ENCODE measurements at places on chromosomes 1 and 21.

GRCh38 chr1:211715971-211716370 is 40.5 kb upstream of the NEK2 start:
- DNase-seq, result no peak

DNA sequence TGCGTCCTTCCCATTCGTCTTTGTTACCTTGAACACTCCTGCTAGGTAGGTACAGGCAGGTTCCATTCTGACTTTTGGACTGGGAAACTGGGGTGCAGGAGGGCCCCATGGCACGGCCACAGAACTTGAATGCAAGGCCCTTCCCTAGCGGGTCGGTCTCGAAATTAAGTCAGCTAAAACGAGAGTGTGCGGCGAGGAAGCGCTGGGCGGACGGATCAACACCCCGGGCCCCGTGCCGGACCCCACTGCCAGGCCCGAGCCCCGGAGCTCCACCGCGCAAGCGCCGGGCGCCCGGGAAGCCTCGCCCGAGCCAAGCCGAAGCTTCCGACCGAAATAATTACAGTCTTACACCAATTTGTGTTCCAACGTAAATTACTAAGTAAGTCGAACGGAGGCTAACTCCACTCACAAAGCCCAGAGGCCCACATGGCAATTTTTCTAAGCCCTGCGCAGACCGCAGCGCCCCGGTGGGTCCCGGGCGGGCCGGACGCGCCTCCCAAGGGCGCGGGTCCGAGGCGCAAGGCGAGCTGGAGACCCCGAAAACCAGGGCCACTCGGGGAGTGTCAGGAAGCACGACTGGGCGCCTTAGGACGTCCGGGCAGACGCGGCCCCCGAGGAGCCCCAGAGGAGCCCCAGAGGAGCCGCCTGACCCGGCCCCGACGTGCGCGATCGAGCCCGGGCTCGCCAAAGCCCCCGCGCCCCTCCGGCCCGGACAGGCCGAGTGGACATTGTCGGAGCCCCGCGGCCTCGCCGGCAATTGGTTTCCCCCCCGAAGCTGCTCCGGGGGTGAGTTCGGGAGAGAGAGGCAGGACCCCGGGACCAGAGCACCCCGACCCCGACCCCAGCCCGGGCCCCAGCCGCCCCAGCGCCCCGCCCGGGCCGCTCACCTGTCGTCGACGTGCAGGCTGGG is 624 bp downstream of the RIPK4 start:
- no peak for DNase-seq

GRCh38 chr1:236465959-236466303 is 57.9 kb upstream of the LGALS8 start:
- no peak for DNase-seq

- no peak for DNase-seq
Observed at GRCh38 chr1:9073143-9073542, 3.7 kb upstream of the SLC2A5 start.

DNA sequence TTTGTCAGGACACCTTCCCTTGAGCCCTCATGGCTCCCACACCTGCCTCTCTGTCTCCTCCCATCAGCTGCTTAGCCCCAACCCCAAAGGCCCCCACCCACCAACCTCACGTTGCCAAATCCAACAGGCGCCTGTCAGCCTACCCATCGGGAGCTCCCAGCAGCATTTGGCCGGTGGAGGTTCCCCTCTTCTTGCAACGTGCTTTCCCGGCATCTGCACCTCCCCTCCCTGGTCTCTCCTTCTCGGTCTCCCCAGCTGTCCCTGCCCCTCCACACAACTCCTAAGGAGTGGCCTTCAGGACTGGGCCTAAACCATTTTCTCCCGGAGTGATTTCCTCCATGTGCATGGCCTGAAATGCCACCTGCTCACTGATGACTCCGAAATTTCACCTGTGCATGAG is 71.9 kb downstream of the KLHDC7A start:
- DNase-seq, result no peak

- no peak for DNase-seq
Observed at GRCh38 chr21:35275776-35276175, 226.7 kb upstream of the RUNX1 start.

DNA sequence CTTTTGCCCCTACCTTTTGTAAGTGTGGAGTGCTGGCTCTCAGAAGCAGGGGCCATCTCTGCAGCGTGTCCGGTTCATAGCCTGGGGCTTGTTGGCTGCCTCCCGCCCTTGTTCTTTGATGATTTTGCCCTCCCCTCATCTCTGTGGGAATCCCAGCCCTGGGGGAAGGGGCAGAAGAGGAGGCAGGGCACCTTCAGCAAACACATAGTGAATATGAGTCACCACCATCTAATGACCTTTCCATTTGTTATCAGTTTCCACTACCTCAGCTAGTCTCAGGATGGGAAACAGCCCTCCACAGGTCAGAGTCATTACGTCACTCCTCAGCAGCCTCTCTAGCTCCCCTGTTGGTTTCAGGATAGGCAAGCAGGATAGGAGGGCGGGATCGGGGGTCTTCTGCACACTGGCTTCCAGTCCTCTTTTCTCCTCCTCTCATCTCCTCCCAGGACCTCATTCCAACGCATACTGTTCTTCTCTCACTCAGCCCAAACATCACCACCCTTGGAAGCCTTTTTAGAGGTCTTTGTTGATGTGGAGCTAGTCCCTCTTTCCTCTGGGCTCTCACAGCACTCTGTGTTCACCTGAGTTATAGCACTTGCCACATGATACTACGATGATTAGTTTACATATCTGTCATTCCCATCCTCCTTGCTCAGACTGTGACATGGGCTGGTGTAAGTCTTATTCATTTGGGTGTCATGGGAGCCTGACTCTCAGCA is 15.8 kb downstream of the GADD45A start:
- no peak for DNase-seq

DNA sequence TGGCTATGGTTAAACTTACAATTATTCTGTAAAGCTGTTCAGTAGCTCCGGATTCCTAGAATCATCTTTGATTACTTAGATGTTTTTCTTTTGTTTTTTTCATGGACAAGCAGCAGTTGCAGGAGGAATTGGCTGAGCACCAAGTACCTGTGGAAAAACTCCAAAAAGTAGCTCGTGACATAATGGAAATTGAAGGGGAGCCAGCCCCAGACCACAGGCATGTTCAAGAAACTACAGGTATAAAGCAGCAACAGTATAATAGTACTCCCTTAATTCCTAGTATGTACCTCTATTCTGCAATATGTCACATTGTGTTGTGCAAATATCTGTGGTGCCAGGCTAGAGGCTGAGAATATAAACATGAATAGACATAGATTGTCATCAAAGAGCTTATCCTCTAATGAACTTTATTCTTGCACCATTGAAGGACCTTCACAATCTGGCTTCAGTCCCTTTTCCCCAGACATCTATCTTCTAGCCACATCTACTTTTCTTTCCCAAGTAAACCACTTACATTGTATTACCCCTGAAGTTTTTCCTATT is 132.3 kb upstream of the BMP8A start:
- no peak for DNase-seq

- DNase-seq, result no peak
Observed at GRCh38 chr1:167483790-167484189, 34.5 kb downstream of the CD247 start.

GRCh38 chr1:212794561-212795014 is 2.9 kb downstream of the TATDN3 start:
- no peak for DNase-seq

- no peak for DNase-seq
Observed at GRCh38 chr1:240691501-240691900, 79.5 kb upstream of the GREM2 start.

- no peak for DNase-seq
Observed at GRCh38 chr1:94522304-94522703, 19.3 kb downstream of the F3 start.

- no peak for DNase-seq
Observed at GRCh38 chr1:224106568-224107281, 7.2 kb upstream of the FBXO28 start.

DNA sequence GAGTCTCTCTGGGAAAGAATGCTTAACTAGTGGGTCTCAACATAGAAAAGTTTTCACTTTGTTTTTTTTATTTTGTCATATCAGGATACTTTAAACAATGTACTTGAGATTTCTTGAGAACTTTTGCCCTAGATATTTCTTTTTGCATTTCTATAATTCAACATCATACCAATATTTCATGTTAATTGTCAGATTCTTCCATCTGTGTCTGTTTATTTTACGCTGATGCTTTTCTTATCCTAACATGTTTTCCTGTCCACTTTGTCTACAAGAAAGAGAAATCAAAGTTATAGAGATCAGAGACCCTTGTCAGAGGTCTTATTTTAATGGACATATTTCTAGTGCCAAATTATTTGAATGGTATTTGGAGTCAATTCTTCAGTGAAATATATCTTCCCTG is 95.5 kb upstream of the B3GALT2 start:
- DNase-seq, result no peak

GRCh38 chr1:181028196-181028595 is 5.5 kb upstream of the STX6 start:
- DNase-seq, result no peak

DNA sequence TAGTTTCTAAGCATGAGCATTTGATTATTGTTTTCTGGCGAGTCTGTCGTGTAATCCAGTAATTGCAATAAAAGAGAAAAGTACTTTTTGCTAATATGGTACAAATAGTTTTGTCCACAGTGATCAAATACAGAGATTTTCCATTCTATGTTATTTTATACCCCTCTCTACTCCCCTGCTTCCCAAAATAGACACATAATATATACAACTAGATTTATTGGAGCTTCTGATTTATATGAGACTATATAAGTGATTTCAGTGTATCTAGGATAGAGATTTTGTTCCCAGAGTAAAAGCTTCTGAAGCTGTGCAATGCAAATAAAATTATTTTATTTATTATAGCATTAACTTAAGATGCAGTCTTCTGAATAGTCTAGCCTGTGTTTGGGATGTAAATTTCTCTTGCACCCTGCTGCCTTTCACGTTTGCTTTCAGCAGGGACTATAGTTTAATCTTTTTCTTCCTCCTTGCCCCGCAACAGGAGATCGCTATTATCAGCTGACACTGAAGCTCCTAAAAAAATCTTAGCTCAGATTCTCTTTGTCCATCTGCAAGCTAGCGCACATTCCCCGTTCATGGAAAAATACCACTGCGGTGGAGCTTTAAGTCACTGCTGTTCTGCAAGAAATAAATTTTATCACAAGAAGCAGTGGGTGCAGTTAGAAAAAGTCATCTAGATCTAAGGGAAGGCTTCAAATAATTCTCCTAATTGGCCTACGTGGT is 273.3 kb downstream of the DISC1 start:
- DNase-seq, result no peak

DNA sequence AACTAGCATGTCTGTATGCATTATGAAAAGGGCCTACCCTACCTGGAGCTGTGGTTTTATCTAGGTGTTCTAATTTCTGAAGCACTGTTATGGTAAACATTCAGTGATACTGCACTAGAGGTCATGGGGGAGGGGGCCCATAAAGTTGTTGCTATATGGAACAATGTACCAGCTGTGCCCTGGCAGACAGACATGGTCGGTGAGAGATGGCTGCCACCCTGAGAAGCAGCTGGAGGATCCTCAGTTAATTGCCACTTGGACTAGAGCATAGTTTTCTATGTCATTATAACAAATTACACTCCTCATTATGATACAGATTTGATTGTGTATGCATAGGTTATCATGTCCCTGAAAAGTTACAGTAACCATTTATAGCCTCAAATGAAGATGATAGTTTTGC is 45.4 kb downstream of the ILDR2 start:
- no peak for DNase-seq

DNA sequence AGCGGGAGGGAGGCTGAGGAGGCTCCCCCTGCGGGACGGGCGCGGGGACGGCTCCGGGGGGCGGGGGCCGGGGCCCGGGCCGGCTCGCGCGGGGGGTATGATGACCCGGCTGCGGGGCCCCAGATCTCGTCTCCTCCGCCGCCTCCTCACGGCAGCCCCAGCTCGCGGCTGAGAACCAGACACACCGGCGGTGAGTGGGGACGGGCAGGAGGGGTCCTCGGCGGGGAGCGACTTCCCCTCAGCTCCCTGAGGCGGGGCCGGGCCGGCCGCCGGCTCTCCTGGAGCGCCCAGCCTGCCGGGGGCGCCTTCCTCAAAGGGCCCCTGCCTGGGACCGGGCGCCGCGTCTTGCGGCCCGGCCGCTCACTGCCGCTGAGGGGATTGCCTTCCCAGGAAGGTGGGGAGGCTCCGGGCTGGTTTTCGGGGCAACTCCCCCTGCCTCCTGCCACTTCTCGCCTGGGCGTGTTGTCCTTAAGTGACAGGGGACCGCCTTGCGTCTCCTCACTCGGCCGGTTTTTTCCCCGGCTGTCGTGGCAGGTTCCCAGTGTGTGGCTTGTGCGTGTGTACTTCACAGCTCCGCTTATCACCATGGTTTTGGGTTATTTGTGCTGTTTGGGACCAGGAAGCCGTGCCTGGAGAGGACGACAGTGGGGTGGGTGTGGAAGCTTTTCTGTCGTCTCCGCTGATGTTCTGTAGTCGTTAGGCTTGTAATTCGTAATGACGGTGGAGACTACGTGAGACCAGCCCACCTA is 800 bp downstream of the HIPK1 start:
- DNase-seq, result no peak

DNA sequence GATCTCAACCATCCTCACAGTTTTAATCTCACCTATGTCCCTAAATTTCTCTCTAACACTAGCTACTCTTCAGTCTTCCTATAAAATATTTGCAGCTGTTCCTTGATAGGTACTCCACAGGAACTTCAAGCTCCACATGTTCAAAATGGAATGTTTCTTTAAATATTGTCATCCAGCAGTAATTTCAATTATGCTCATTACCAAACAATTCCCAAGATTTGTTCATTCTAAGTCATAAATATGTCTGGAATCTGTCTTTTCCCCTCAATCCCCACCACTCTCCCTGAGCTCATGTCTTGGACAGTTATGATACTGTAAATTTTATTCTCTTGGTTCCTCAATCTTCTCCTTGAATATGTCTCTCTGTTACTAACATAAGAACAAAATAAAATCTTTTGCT is 214.4 kb downstream of the NRIP1 start:
- no peak for DNase-seq

GRCh38 chr1:78840453-78841271 is 165.9 kb downstream of the ADGRL4 start:
- DNase-seq, result peak; percentile 66

DNA sequence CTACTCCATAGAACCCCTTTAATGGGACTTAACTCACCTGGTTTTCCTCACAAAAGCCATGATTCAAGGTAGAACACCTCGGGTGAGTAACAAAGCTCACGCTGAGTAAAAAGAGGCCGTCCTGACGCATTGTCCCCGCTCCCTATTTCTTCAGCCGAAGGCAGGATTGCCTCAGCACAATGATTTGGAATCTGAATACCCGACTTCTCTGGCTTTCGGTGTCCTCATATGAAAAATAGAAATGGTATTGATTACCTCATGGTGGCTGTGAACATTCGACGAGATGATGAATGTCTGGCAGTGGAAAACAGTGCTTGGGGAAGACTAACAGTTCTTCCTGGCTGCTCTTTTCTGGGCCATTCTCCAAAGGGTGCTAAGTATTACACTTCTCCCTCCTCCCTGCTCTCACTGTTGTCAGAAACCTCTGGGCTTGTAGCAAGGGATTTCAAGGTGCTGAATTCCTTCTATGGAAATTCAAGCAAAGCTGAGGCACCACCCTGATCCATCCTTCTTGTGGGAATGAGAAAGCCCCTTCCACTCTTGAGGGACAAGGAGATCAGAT is 148.3 kb downstream of the C1orf94 start:
- DNase-seq, result no peak

- peak; percentile 33 for DNase-seq
Observed at GRCh38 chr1:110570307-110570706, 35.9 kb downstream of the KCNA2 start.

All from left forelimb (tissue), 1 donor.